Mucosa of gallbladder (tissue), 1 donor: ENCODE measurements at places on chromosomes 7 and 10.

DNA sequence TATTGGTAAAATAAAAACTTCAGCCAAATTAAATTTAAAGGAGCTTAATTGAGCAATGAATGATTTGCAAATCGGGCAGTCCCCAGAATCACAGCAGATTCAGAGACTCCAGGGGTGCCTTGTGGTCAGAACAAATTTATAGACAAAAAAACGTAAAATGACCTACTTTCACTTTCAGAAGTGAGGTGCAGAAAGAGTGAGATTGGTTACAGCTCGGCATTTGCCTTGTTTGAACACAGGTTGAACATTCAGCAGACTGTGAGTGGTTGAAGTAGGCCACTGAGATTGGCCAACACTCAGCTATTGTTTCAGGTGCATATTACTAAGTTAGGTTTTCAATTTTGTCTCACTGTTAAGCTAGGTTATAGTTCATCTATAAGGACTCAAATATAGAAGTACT is 153.4 kb downstream of the BICC1 start:
- no peak for DNase-seq

DNA sequence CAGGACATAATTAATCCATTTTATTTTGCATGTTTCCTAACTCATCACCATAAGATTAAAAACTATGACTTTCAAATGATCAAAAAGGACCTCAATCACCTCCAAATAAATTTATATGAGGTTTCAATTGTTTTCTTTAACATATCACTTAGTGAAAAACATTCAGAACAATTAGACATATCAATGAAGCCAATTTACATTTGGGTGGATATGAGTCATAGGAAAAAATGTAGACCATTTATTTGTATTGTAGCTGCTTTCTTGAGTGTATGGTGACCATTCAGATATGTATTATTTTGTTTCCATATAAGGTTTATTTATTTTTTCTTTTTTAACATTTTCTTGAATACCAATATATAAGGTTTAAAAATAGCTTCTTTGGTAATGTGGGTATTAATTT is 13.3 kb upstream of the EXOC6 start:
- DNase-seq = no peak

- no peak for DNase-seq
Measured at GRCh38 chr10:71272056-71272771, 46.8 kb upstream of the SLC29A3 start.

DNA sequence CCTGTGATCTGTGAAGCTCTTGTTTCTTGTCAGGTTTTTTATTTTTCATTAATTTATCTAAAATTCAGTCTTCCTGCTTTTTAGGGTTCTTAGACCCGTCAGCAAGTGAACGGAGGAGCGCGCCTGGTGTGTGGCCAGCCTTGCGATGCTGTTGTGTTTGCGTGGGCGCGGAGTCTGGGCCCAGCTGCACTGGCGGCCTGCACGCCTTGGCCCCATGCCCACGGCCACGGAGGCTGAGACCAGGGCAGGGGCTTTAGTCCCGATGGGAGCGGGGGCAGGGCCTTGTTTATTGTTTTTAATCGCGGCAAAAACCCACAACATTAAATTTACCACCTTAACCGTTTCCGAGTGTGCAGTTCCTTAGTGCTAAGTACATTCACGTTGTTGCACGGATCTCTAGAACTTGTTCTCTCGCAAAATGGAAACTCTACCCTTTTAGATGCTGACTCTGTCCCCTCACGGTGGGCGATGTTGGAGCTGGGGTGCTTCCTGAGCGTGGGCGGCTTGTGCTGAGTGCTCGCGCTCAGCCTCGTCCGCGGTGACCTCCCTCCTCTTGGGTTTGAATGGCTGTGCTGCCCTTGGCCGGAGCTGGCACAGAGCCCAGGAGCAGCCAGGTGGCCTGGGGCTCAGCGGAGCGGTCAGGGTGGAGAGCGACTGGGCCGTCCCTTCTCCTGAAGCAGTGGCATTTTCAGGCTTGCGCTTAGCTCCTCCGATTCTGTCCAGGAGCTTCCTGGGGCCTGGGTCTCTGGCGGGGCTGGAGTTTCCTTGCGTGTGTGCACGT is 69.1 kb downstream of the INPP5A start:
- peak; percentile 36 for DNase-seq

- no peak for DNase-seq
Measured at GRCh38 chr7:158564663-158565035, 23.0 kb downstream of the PTPRN2 start.

DNA sequence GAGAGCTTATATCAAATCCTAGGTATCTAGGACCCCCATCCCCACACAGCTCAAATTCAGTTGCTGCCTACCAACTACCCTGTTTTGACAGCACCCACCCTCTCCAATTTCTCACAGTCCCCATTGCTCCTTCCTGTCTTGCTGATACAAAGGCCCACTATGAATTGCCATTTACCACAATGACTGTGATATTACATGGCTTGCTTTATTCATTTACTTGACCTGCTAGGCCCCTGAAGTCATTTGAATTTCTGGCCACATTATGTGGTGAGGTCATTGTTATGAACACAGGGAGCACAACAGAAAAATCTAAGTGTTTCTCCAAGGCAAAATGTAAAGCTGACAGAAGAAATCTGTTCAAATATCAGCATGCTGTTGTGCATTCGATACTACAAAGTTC is 101.4 kb downstream of the PPP1R17 start:
- DNase-seq = no peak

- DNase-seq = no peak
Measured at GRCh38 chr10:121838149-121838548, 89.7 kb downstream of the ATE1 start.

DNA sequence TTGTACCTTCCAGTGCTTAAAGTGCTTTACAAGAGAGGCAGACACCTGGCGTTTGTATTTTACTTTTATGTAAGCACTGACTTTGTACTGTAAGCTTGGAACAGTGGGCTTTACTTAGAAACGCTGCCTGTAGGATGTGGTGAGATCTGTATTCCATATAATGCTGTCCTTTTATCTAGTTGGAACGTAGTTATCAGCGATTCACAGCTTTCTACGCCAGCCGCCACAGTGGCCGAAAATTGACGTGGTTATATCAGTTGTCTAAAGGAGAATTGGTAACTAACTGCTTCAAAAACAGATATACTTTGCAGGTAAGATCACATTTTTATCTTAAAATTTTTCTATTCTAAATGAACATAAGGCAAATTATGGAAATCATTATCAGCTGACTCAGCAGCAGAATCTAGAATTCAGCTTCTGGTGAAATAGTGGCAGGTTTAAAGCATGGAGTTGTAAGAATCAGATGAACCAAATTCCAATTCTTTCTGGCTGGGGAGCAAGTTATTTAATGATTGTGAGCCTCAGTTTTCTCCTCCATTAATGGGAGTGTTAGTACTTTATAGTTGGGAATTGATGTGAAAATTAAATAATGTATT is 91.5 kb downstream of the CUL1 start:
- no peak for DNase-seq

DNA sequence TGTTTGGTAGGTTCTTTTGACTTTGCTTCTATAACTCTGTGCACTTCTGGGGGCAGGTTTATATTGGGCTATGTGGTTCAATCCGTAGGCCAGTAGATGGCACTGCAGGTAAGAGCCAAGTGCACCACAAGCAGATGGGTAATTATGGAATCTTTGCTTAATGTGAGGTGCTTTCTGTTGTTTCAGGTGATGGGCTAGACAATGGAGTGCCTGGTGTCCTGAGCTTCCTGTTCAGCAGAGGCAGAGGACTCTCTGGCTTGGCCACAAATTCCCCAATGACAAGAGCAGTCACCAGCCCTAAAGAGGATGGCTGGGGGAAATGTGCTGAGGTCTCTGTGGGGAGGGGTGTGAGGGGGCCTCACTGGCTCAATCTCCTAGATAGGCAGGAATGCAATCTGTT is 455.0 kb downstream of the CCSER2 start:
- DNase-seq = no peak

DNA sequence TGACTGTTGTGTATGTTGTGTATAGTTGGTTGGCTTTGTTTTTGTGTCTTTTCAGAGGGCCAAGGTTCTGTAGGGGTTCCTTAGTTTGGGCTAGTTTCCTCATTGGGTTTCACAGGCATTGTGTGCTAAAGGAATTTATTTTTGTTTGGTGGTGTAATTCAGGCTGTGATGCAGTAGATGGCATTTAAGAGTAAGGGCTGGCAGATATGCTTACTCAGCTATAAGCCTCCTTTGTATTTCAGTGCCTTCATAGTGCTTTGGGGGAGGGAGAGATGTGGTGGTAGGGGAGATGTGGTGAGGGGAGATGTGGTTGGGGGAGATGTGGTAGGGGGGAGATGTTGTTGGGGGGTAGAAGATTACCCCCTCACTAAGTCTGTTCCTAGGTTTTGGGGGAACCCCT is 91.7 kb downstream of the SLC25A40 start:
- no peak for DNase-seq

DNA sequence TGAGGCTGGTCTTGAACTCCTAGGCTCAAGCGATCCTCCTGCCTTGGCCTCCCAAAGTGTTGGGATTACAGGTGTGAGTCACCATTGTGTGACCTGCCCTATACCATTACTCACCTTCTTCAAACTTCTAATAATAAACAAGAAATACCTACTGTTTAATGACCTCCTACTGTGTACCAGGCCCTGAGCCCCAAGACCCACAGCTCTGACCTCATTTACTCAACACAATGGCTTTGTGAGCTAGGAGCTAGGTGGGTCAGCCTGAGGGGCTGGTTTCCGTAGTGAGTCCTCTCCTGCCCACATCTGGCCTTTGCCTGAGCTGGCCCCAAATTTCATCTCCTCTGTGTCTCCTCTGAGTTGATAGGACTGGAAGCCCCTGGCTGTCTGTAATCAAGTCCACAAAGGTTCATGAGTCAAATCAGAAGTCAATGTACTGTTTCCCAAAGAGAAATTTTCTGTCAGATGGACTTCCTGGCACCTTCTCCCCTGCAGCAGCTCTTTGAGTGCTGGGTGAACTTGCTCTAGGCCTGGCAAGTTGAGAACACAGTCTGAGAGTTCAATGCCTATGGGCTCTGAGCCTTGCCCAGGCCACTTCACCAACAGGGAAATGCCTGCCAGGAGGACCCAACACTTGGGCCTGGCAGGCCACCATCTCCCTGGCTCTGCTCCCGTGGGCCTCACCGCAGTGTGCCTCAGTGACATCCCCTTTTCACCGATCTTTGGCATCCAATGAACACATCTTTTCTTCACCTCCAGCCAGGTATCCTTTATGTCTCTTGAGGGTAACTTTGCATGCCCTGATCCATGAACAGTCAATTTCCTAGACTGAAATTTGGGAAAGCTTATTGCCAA is 24.0 kb downstream of the NEURL1 start:
- DNase-seq = no peak

DNA sequence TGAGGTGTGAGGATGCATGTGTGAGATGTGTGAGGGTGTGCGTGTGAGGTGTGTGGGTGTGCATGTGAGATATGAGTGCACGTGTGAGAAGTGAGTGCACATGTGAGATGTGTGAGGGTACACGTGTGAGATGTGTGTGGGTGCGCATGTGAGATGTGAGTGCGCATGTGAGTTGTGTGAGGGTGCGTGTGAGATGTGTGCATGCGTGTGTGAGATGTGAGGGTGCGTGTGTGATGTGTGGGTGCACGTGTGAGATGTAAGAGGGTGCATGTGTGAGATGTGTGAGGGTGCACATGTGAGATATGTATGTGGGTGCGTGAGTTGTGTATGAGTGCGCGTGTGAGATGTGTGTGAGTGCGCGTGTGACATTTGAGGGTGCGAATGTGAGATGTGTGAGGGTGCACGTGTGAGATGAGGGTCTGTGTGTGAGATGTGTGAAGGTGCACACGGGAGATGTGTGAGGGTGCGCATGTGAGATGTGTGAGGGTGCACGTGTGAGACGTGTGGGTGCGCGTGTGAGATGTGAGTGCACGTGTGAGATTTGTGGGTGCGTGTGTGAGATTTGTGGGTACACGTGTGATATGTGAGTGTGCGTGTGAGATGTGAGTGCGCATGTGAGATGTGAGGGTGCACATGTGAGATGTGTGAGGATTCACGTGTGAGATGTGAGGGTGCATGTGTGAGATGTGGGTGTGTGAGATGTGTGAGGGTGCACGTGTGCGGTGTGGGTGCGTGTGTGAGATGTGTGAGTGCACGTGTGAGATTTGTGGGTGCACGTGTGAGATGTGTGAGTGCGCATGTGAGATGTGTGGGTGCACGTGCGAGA is 30.5 kb downstream of the PPIF start:
- peak; percentile 7 for DNase-seq

DNA sequence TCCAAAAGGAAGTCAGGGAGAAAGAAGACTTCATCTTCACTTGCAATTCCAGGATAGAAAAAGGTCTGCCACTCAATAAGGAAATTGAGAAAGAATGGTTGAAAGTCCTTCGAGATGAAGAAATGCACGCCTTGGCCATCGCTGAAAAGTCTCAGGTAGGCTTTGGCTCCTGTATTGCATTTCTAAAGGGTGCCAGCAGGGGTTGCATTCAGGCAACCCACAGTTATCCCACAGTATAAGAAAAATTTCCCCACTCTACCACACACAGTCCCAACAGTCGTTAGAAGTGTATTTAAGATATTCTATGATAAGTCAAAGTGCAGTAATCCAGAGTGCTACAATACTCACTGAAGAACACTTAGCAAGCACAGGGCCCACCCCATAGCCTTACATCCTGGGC is 93.4 kb upstream of the FGL2 start:
- no peak for DNase-seq

- no peak for DNase-seq
Measured at GRCh38 chr10:28768227-28768626, 90.9 kb downstream of the BAMBI start.

DNA sequence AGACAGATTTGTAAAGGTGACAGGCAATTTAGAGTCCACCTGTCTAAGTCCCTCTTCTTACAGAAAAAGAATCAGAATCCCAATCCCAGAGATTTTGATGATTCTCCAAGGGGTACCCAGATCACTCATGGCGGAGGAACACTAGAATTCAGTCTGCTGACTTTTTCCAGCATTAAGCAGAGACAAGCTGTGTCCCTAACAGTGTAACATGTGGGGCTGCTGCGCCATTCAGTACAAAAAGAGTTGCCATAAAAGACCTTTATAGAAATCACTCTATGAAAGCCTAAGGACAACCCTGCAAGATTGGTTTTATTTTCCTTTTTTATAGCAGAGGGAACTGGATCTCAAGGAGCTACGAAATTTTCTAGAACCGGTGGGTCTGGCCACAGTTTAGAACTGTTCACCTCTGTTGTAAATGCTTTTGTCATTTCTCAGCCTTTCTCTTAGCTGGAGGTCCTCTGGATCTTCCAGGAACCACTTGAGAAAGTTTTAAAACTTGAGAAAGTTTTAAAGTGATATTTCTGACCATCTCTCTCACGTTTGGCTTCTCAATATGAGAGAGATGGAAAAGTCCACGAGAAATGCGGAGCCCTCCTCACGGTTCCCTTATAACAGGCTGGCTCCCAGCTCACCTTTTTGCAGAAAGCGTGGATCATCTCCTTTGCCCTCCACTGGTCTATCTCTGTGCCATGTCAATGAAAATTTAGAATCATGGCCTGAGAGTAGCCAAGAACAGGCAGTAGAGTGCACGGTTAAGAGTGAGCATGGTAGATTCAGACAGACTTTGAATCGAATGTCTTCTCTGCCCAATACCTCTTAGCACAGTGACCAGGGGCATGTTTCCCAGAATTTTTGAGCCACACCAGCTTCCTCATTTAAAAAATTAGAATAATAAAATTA is 826 bp downstream of the GIMAP7 start:
- DNase-seq = no peak

DNA sequence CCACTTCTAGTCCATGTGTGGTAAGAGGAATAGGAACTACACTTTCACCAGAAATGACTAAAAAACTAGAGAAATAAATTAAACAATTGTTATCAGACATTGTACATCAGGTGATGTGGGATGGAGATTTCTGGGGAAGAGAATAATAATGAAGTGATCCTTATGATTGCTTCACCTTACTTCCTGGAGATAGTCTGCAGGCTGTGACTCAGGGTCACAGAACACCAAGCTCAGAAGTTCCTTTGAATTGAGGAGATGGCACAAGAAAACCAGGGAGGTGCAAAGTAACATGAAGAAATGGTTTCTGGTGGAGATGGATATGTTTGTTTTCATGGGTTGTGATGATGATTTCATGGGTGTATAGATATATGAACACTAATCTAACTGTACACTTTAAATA is 44.5 kb downstream of the ZWINT start:
- DNase-seq = no peak
